ENCODE measurements at places on chromosomes 3 and 15. TPM values are rescaled to one million over a fixed set of nuclear protein-coding genes. Genes with fewer than 3 reads are reported as not detected.

UNC45A gene
- 53.1 TPM for total RNA-seq

DNA sequence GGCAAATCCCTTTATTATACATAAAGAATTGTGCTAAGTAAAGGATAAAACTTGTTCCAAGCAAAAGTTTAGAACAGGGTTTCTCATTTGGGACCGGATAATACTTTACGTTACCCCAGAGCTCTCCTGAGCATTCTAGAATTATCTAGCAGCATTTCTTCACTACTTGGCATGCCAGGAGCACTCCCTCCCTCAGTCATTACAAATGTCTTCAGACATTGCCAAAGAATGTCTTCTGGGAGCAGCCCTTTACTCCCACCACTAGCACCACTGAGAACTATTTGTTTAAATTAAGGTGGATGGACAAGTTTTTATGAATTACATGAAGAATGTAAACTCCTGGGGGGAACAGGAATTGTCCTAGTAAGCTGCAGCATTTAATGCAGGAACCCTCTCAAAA, 516.4 kb downstream of the GBE1 start:
- DNase-seq, result no peak

- DNase-seq, result no peak
Measured at GRCh38 chr3:426072-426471, 229.5 kb downstream of the CHL1 start.

DNA sequence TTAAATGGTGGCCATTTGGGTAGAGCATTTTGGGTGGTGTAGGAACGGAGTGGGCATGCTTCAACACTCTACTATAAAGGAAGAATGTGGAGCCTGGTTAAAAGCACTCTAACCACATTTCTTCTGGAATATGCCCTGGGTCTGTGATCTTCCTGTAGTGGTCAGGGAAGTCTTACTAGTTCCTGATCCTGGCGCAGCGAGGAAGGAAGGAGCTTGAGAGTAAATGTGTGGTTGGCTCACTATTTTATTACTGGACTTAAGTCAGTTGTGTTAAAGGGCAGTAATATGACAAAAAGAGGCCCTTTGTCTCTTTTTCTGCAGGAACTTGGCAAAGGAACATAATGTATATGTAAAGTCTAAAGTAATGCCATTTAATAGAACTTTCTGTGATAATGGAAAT, 197.6 kb upstream of the ZPLD1 start:
- DNase-seq, result no peak

CD80 gene
- total RNA-seq, result 4.2 TPM

GRCh38 chr3:113441051-113441770, at the start of gene CFAP44:
Gene CFAP44, minus strand, starts transcription at chr3:113441493. Its CDS starts 7,829 bp downstream, at chr3:113433664.
- peak; percentile 88 for DNase-seq

- DNase-seq, result no peak
Measured at GRCh38 chr3:127265581-127265981, 22.3 kb downstream of the PRR20G start.

FSD2 gene
- total RNA-seq, result not detected
